ENCODE measurements at places on chromosomes 13 and 19.

DNA sequence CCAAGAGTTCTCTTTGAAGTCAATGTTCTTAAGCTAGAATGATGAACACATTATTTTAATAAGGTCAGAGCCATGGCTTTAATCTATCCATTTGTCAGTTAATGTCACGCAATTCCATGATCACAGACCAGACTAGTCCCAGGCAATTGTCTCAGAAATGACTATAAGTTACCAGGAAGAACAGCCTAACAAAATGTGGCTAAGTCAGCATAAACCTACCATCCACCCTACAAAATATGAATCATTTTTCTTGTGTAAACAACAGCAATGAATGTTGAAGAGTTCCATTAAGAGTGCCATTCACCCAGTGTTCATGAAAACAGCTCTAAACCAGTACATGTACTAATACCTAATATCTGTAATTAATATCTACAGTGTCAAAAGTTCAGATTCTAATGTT, 127.5 kb downstream of the KCTD12 start:
- DNase-seq: no peak

- DNase-seq: no peak
These were observed 230.8 kb downstream of the TBC1D4 start for GRCh38 chr13:75251188-75251587.

DNA sequence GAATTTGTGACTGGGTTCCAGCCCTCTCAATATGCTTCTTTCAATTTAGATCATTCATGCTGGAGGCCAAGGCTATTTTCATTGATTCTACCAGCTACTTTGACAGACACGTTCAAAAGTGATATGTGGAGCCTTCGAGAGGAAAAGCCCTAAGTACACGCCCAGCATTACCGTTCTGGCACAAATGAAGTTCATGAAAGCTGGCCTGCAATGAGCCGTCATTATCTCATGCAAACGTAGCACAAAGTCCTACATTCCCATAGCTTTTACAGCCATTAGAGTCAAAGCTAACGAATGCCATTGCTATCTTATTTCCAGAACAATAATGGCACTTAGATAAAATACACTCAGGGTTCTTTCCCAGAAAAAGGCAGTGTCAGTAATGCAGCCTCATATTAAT, 1237.6 kb downstream of the EFNB2 start:
- no peak for DNase-seq

DNA sequence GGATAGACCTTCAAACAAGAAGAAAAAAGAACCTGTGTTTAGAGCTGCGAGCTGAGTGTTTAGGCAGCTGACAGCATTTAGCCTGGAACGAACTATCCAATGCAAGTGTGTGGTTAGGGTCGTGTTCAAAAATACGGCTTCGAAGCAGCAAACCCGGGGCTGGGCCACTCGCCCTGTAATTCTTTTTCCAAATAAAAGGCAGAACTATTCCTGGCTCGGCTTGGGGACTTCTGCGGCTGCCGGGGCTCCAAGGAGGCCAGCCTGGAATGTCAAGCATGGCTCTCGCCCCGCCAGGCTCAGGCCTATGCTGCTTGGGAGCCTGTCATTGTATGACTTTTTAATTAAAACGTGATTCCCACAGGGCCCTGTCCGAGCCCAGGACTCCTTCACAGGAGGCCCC, 51.7 kb upstream of the KLF2 start:
- no peak for DNase-seq

DNA sequence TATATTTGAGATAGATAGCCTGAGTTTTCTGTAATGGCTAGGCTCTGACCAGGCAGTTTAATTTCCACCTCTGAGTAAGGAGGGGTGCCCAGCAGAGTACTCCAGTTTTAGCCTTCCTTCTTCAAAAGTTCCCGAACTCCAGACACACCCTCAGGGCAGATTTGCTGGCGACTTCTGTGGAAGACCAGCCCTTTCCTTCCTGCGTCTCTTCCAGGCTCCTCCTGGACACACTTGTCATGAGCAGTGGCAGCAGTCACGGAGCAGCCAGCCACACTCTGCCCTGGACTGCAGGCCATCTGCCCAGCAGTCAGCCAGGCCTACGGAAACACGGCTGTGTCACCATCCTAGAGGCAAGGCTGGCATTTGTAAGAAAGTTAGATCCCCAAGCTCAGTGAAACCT, 6.6 kb upstream of the FLT1 start:
- no peak for DNase-seq

- no peak for DNase-seq
These were observed 62.0 kb downstream of the RFX2 start for GRCh38 chr19:6048348-6048747.

GRCh38 chr13:87120476-87120875, 550.7 kb upstream of the SLITRK5 start:
- DNase-seq: no peak

Measured in iPS-NIHi11 (cell line).